ENCODE measurements at places on chromosomes 1 and 21.

DNA sequence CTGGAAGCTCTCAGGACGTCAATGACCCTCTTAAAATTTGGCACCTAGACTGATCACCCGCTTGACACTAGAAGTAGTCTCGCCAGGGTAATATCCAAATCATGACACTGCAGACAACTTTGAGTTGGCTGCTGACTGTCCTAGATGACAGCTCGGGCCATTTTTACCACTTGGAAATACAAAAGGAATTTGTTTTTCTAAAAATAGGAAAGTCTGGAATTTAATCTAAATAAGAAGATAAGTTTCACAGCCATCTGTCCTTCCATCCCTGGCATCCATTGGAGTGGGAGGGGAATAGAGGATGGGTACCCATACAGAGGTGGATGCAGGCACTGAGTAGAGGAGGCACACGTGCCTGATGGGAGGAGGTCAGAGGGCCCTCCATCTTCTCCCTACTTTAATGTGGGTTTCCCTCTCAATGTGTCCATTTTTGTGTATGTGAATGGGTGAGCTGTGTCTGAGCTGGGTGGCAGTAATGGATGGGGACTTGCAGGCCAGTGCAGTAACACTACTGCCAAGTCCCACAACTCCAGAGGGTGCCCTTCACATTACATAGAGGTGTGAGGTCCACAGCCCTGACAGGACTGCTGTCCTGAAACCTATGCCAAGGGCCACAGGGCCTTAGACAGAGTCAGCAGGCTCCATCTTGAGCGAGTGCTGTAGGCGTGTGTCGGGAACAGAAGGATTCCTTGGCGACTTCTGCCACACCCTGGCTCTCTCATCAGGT lies 104.8 kb upstream of the IPO9 start:
- DNase-seq, result no peak

DNA sequence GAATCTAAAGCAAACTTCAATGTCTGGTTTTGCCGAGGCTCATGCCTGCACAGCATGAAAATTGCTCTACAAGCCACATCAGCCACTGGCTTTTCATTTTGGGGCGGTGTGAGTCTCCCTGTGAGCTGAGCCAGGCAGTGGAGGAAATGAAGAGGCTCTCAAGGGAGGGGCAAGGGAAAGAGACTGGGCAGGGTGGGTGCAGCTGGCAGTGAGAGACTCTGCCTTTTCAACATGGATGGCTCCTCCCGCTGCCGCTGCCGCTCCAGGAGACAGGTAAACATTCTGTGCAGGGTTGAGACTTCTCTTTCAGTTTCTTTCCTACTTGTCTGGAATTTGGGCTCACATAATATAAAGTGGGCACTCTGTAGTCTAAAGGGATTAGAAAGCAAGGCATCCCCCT lies 11.3 kb upstream of the CTSE start:
- no peak for DNase-seq

DNA sequence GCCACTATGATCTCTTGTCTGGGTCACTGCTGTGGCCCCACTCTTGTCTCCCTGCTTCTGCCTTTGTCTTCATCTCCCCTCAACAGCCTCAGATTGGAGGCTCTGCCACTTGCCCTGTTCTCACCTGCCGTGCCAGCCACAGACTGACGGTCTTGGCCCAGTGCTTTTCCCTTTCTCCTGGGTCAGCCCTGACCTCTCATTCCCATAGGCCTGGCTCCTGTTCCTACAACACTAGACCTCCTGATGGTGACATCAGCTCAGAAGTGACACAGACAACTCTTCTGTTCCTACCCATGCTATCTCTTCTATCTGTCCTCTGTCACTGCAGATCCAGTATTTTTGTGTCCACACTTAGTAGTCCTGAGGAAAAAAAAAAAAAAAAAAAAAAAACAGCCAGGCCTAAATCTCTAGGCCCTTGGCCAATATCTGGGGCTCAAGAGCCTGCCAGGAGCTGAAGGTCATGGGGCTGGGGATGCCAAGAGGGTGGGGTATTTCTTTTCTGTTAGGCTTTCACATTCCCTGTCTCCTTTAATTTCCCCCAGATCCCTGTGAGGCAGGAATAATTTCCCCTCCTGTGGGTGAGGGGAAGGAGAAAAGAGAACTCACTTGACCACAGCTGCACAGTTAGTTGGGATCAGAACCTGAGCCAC lies 42.0 kb upstream of the FOXO6 start:
- no peak for DNase-seq

DNA sequence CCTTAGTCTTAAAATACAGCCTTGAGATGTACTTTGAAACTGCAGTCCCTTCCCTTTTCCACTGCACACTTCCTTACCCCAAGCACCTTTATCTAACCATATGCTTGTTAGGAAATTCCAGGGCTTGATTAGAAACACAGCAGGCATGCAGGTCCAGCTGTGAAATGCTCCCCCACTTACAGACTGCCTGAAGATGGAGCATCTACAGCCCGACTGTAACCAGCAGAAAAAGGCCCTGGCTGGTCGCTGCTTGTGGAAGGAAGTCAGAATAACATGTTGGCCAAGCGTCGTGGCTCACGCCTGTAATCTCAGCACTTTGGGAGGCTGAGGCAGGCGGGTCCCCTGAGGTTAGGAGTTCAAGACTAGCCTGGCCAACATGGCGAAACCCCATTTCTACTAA lies 37.2 kb downstream of the VN1R5 start:
- DNase-seq, result no peak

DNA sequence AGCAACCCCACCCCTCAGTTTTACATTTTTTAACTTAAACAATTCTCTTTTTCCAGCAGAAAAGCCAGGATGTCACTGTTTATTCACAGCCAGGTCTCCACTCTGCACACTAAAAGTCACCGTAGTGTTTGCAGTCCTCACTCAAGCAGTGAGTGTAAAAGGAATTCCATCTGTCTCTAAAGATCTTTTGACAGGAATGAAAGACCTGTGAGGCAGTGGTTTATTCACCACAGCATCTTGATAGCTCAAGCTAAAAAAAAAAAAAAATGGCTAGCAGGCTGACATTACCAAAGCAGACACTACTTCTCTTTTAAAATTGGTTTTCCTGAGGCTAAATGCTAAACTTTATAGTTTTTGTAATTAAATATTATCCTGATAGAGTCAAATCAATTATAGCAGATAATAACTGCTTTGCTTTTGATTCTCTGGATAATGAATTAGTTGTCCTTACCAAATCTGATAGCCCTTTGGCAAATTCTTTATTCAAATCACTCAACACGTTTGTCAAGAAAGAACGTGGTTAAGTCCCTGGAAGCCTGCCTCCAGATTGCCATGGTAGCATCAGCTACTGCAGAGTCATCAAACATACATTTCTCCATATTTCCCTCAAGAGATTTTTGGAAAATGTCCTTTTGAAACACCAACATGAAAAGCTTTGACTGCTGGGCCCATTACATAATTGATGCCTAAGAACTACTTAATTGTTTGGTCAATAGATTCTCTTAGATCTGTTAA lies 22.2 kb upstream of the SLC5A9 start:
- no peak for DNase-seq

DNA sequence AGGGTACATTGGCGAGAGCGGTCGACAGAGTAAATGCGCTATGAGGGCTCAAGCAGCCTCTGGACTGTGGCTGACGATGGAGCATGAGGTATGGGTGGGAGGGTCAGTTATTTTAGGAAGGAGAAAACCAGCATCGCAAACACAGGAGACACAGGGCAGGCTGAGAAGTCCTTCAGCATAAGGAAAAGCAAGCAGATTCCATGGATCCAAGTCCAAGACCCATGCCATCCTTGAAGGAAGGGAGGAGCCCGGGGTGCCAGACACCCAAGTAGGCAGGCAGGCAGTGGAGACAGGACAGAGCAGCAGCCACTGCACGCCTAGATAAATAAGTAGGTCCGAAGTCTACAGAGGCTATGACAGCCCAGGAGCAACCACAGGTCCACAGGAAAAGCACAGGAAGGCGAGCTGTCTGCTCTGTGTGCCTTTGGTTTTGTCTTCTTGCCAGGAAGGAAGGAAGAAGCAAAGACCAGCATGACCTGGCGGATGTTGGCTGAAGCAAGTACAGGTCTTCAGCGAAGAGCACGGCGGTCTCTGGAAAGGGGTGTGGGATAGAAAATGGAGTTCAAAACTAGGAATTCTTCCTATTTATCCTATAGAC lies 76.4 kb upstream of the SLC45A1 start:
- DNase-seq, result no peak

DNA sequence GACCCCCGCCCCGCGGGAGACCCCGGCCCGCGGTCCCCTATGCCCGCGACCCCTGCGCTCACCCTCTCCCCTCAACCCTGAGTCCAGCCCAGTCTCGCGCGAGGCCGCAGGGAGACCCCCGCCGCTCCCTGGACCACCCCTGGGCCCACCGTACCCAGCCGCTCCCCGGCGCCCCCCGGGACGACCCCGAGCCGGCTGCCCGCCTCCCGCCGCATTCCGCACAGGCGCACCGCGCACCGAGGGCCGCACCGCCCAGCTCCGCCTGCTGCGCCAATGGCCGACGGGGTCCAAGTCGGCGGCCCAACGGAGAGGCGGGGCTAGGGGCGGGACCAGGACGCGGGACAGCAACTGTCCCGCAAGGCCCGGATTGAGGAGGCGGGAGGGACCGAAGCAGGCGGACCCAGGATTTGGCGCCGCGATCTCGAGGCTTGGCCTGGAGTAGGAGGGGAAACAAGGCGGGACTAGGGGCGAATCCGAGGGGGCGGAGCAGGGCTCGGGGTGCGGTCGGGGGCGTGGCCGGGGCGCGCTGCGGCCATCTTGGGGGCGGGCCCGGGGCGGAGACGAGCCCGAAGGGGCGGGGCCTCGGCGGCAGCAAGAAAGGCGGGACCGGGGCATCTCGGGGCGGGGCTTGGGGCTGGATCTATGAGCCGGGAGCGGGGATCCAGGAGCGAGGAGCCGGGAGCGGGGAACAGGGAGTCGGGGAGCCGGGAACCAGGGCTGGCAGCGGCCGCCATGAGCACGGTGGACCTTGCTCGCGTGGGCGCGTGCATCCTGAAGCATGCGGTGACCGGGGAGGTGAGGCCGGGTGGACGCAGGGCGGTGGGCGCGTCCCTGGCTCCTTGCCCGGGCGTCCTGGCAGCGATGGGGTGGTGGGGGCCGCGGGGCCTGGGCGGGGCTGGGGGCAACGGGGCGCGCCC lies at the start of gene PRXL2B:
PRXL2B (plus strand) TSS at position 624 of the 917 bp plus-strand sequence; CDS start at position 733, 109 bp downstream.
- peak; percentile 93 for DNase-seq
